ENCODE measurements at places on chromosomes 6 and 20.

DNA sequence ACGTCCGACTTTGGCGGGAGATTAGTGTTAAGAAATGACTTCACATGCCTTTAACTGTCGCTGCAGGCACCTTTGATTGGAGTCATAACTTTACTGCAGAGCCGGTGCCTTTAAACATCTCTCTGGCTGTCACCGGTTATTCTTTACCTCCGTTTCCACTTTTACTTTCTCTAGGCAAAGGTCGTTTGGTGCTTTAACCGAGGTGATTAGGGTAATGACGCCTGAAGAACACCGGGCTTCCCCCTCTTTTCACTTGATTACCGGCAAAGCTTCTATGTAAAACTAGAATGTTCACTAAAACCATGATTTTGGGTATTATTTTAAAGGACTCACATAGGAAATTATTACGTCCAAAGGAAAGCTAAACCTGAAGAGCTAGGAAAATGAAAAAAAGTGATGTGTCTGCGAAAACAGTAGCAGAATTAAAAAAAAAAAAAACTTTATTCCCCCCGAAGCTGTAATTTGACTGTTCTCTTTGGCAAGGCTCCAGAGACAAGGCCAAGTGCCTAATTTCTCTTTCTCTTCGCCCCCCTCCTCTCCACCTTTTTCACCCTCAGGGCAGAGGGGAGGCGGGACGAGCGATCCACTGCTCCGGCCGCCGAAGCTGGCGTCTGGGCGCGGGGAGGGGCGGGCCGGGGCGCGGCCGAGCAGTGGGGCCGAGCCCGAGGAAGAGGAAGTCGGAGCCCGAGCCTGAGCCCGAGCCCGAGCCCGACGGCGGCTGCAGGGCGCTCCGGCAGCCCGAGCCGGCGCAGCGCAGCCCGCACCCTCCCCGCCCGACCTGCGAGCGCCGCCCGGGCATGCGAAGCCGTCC lies at the start of gene PLEKHG1:
PLEKHG1 (plus strand) TSS at position 687 of the 811 bp plus-strand sequence. CDS start 133,797 bp downstream, outside the sequence.
- no peaks in the 10 kb centered on the region for H3K36me3 ChIP-seq
- peak within 1 kb of the TSS; percentile 2 for H3K27ac ChIP-seq
- DNase-seq: peak; percentile 74
- peak within 1 kb of the TSS; percentile 54 for H3K4me3 ChIP-seq
- peaks cover 21% of the 10 kb centered on the region for H3K4me1 ChIP-seq

DNA sequence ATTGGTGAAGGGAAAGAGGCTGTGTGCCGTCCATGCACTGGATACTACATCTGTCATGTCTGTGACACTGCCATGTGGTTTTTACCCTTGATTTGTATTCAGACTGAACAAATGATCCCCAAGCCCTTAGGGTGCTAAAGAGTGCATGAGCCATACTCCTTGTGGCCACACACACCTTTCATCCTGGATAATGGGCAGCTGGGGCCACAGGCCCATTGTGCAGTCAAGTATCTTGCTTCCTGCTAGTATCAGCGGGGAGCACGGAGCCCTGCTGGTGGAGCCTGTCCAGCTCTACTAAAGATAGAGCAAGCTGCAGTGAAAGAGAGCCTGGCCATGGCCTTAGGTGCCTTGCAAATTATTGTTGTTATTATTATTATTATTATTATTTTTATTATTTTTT lies 75.1 kb downstream of the SLX4IP start:
- H3K4me3 ChIP-seq: no peak overlapping the region
- H3K4me1 ChIP-seq: peaks cover 91% of the 10 kb centered on the region
- H3K27ac ChIP-seq: peak overlapping the region; percentile 89
- H3K36me3 ChIP-seq: no peaks in the 10 kb centered on the region
- H3K27me3 ChIP-seq: no peaks in the 10 kb centered on the region

DNA sequence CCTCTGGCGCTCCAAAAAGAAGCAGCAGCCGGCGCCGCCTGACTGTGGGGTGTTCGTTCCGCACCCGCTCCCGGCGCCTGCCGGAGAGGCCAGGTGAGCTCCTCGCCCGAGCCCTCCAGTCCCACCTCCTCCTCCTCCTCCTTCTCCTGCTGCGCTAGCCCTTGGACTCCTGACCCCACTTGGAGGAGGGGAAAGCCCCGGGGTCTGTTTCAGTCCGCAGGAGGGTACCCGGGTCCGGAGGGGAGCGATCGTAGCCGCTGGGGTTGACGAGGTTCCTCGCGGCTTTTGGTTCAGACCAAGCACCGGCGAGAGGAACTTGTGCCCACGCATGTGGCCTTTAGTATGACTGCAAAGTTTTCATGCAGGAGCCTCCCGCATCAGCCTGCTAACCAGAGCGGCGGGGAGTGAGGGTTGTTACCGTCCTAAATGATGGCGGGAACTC lies 493 bp downstream of the CRYBG1 start:
- H3K36me3 ChIP-seq: no peaks in the 10 kb centered on the region
- peak overlapping the region; percentile 51 for H3K4me3 ChIP-seq
- peaks cover 4% of the 10 kb centered on the region for H3K27me3 ChIP-seq
- H3K27ac ChIP-seq: no peak overlapping the region
- no peak for DNase-seq
- peaks cover 14% of the 10 kb centered on the region for H3K4me1 ChIP-seq

GRCh38 chr20:58718121-58718563 lies 25.5 kb downstream of the NPEPL1 start:
- H3K27me3 ChIP-seq: no peaks in the 10 kb centered on the region
- peak; percentile 51 for DNase-seq
- H3K27ac ChIP-seq: no peak overlapping the region
- H3K4me1 ChIP-seq: no peaks in the 10 kb centered on the region
- no peak overlapping the region for H3K4me3 ChIP-seq
- H3K36me3 ChIP-seq: peaks cover 30% of the 10 kb centered on the region

- H3K27ac ChIP-seq: no peak overlapping the region
- no peaks in the 10 kb centered on the region for H3K27me3 ChIP-seq
- H3K4me3 ChIP-seq: no peak overlapping the region
- H3K4me1 ChIP-seq: no peaks in the 10 kb centered on the region
- H3K36me3 ChIP-seq: no peaks in the 10 kb centered on the region
These were observed 945.9 kb upstream of the CITED2 start for GRCh38 chr6:140320081-140321080.

- H3K4me1 ChIP-seq: no peaks in the 10 kb centered on the region
- no peak overlapping the region for H3K27ac ChIP-seq
- no peaks in the 10 kb centered on the region for H3K36me3 ChIP-seq
- DNase-seq: no peak
These were observed 308.5 kb downstream of the BMP7 start for GRCh38 chr20:56957737-56958553.

DNA sequence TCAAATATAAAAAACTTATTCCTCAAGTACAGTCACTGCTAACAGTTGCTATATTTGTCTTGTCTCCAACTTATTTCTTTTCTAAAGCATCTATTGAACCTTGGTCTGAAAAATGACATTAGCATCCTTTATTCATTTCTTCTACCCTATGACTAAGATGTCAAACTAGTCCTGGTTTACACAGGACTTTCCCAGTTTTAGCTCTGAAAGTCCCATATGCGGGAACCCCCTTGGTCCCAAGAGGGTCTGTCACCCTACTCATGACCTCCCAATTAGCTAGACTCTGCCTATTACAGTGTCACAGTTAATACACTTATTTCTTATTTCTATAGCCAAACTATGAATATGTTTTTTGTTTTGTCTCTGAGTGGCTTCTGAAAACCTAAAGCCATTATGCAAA lies 37.1 kb downstream of the PLEKHG1 start:
- no peaks in the 10 kb centered on the region for H3K27me3 ChIP-seq
- H3K4me3 ChIP-seq: no peak overlapping the region
- no peaks in the 10 kb centered on the region for H3K36me3 ChIP-seq

GRCh38 chr6:163339466-163339865 lies 75.1 kb upstream of the QKI start:
- no peak for DNase-seq
- no peak overlapping the region for H3K4me3 ChIP-seq
- no peaks in the 10 kb centered on the region for H3K27me3 ChIP-seq
- no peaks in the 10 kb centered on the region for H3K36me3 ChIP-seq
- H3K27ac ChIP-seq: no peak overlapping the region
- peaks cover 12% of the 10 kb centered on the region for H3K4me1 ChIP-seq

- H3K36me3 ChIP-seq: no peaks in the 10 kb centered on the region
- H3K4me1 ChIP-seq: no peaks in the 10 kb centered on the region
- no peaks in the 10 kb centered on the region for H3K27me3 ChIP-seq
- no peak overlapping the region for H3K27ac ChIP-seq
- DNase-seq: no peak
- H3K4me3 ChIP-seq: no peak overlapping the region
These were observed 458.7 kb downstream of the BMP2 start for GRCh38 chr20:7226156-7226555.

DNA sequence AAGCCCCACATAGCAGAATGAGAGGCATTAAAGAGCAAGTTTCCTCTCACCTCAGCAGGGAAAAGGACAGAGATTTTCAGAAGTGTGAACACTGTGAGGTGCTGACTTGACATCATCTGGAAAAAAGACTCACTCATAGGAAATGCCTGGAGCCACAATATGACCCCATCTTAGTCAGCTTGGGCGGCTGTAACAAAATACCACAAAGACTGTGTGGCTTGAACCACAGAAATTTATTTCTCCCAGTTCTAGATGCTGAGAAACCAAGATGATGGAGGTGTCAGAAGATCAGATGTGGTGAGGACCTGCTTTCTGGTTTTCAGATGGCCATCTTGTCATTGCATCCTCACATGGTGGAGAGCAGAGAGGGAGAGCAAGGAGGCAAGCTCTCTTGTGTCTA lies 253.1 kb downstream of the ADGB start:
- DNase-seq: no peak
- no peaks in the 10 kb centered on the region for H3K36me3 ChIP-seq
- H3K4me1 ChIP-seq: no peaks in the 10 kb centered on the region
- no peak overlapping the region for H3K4me3 ChIP-seq
- no peak overlapping the region for H3K27ac ChIP-seq
- H3K27me3 ChIP-seq: no peaks in the 10 kb centered on the region

GRCh38 chr6:39007575-39007974 lies 41.0 kb upstream of the GLP1R start:
- H3K27ac ChIP-seq: no peak overlapping the region
- no peaks in the 10 kb centered on the region for H3K36me3 ChIP-seq
- DNase-seq: no peak
- H3K4me3 ChIP-seq: no peak overlapping the region
- no peaks in the 10 kb centered on the region for H3K4me1 ChIP-seq
- H3K27me3 ChIP-seq: no peaks in the 10 kb centered on the region

DNA sequence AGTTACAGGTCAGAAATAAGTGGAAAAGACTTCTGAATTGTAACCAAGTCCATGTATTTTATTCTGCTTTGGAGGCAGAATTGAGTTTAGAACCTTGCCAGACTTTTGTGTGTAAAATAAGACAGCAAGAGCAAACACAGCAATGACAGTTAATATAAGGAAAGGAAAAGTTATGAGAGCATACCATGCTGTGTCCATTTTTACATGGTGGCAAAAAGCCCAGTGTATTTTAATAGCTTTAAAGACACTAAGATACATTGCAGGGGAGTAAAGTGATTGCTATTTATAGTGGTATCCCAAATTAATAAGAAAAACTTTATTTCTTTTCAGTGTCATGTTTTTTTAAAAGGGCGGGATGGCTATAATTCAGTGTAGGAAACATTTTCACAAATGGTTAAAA lies 45.2 kb downstream of the CDC5L start:
- H3K27me3 ChIP-seq: no peaks in the 10 kb centered on the region
- no peak overlapping the region for H3K4me3 ChIP-seq
- peak overlapping the region; percentile 30 for H3K27ac ChIP-seq
- peaks cover 22% of the 10 kb centered on the region for H3K4me1 ChIP-seq
- peaks cover 24% of the 10 kb centered on the region for H3K36me3 ChIP-seq

Measured in tibial artery (tissue), 4 donors.